Vagina (tissue), 2 donors: ENCODE measurements at places on chromosomes 6 and 20. TPM values are rescaled to one million over a fixed set of nuclear protein-coding genes. Genes with fewer than 3 reads are reported as not detected.

Gene CCN6
- total RNA-seq = not detected

Gene TAAR2
- not detected for total RNA-seq

Gene SULF2
- total RNA-seq = 157 TPM

Gene SAMHD1
- 142 TPM for total RNA-seq

DNA sequence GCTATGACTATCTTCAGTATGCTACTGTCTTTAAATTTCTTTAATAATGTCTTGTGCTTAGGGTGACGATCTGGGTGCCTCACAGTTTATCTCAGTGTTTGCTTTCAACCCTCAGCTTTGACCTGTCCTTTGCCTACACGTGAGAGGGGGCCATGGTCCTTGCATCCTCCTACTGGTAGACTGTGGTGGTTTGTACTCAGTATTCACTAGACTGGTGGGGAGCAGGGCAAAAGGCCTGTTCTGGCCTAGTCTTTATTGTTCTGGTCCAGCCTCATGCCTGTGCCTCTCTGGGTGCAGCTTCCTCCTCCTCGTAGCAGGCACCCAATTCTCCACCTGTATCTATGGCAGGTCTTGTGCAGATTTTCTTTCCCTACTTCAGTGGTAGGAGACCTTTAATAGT, 354.9 kb downstream of the CD109 start:
- no peaks in the 10 kb centered on the region for H3K36me3 ChIP-seq
- no peak for DNase-seq
- H3K27ac ChIP-seq = no peak overlapping the region
- H3K27me3 ChIP-seq = no peaks in the 10 kb centered on the region

DNA sequence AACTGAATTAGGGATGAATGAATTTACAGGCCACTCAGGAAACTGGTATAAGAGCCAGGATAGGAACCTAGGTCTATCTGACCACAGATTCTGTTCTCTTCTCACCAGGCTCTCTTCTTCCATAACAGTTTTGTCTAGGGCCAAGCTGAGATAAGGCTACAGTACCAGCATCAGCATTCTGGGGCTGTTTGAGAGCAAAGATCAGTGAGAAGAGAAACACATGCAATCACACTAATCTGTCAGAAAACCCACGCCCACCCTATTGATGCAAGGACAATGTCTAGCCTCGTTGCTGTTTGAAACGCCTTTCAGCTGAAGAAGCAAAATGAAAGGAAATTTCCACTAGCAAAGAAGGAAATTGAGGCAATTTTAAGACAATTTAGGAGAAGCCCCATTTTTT, 137.7 kb downstream of the LCA5 start:
- no peaks in the 10 kb centered on the region for H3K4me1 ChIP-seq
- H3K27me3 ChIP-seq = no peaks in the 10 kb centered on the region
- DNase-seq = no peak
- no peaks in the 10 kb centered on the region for H3K36me3 ChIP-seq
- no peak overlapping the region for H3K4me3 ChIP-seq
- H3K27ac ChIP-seq = no peak overlapping the region

- DNase-seq = peak; percentile 91
- no peaks in the 10 kb centered on the region for H3K36me3 ChIP-seq
- peaks cover 42% of the 10 kb centered on the region for H3K4me1 ChIP-seq
- H3K4me3 ChIP-seq = no peak overlapping the region
- H3K27me3 ChIP-seq = no peaks in the 10 kb centered on the region
Observed at GRCh38 chr20:46715292-46715756, 5.9 kb downstream of the SLC2A10 start.

DNA sequence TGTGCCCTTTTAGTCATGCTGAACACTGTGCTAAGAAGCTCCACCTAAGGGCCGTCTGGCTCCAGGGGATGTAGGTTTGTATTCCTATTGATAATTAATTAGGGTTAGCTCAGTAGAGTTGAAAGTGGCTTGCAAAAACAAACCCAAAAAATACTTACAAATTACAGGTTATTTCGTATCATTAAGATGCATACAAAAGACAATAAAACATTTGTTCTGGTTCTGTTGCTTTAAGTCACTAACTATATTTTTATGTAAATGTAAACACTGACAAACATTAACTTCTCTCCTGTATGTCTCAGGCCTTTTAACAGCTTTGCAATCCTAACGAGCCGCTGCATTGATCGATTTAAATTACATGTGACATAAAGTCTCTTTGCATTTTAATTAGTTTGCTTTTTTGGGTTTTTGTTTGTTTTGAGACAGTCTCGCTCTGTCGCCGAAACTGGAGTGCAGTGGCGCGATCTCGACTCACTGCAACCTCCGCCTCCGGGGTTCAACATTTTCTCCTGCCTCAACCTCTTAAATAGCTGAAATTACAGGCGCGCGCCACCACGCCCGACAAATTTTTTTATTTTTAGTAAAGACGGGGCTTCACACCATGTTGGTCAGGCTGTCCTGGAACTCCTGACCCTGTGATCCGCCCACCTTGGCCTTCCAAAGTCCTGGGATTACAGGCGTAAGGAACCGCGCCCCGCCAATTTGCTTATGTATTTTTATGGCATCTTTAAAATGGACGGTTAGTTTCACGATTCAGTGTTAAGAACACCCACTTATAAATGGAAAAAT, 110.9 kb downstream of the HFE start:
- peak overlapping the region; percentile 55 for H3K4me3 ChIP-seq
- no peak for DNase-seq
- H3K36me3 ChIP-seq = no peaks in the 10 kb centered on the region
- peaks cover 26% of the 10 kb centered on the region for H3K4me1 ChIP-seq
- peak overlapping the region; percentile 68 for H3K27ac ChIP-seq

DNA sequence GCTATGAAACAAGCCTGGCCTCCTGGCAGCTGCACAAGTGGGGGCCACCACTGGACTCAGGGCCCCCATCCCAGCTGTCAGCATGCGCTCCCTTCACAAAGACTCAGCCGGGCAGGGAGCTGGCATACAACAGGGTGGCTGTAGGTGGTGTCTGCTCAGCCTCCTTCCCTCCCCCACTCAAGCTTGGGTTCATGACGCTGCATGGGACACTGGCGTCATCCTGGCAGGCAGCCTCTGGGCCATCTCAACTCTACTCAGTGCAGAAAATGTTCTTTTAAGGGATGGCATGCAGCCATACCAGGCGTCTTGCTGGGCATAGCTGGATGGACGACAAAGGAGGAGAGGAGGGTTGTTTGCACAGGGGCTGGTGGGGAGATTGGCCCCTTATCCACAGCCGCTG, 30.5 kb downstream of the SAYSD1 start:
- no peaks in the 10 kb centered on the region for H3K36me3 ChIP-seq
- no peak overlapping the region for H3K27ac ChIP-seq
- no peak overlapping the region for H3K4me3 ChIP-seq
- peak; percentile 60 for DNase-seq
- H3K4me1 ChIP-seq = no peaks in the 10 kb centered on the region

DNA sequence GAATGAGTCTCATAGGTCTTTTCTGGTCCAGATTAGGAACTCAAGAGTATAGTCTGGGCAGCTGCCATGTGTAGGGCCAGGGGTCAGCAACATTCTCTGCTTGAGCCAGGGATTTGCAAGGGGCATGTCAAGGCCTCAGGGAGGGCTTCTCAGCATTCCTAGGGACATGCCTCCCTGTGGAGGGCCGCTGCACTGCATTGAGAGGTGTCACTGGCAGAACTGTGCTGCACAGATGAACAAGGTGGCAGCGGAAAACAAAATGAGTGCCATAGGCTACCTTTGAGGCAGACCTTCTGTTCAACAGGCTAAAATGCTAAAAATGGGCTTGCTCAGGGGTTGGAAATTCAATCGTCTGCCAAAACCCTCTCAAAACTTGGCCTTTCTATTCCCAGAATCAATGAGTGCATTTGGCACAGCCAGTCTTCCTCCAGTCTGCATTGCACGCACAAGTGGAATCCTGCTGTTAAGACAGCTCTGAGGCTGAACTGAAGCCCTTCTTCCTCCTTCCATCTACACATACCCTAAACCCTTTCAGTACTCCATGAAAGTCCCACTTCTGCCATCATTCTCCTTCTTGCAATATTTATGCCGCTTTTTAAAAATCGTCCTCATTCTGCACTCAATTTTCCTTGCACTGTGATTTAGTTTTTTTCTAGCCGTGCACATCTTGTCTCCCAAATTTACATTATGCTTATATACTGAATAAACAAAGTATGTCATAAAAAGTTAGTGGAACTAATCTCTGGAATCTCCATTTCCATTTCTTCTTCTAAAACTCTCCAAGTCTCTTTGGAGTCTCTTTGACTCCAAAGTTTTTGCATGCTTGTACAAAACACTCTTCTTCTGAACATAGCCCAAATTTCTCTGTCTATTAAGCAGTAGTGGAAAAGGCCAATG, 51.7 kb downstream of the SLC26A8 start:
- H3K27ac ChIP-seq = no peak overlapping the region
- no peaks in the 10 kb centered on the region for H3K4me1 ChIP-seq
- H3K4me3 ChIP-seq = no peak overlapping the region
- no peaks in the 10 kb centered on the region for H3K36me3 ChIP-seq
- DNase-seq = no peak
- no peaks in the 10 kb centered on the region for H3K27me3 ChIP-seq

- H3K36me3 ChIP-seq = no peaks in the 10 kb centered on the region
- DNase-seq = no peak
- no peak overlapping the region for H3K4me3 ChIP-seq
- H3K27ac ChIP-seq = no peak overlapping the region
- no peaks in the 10 kb centered on the region for H3K4me1 ChIP-seq
Observed at GRCh38 chr6:121237859-121238258, 96.4 kb downstream of the TBC1D32 start.

GRCh38 chr6:77715588-77715987, 62.7 kb downstream of the MEI4 start:
- DNase-seq = no peak
- no peak overlapping the region for H3K4me3 ChIP-seq
- no peaks in the 10 kb centered on the region for H3K27me3 ChIP-seq
- H3K36me3 ChIP-seq = no peaks in the 10 kb centered on the region

- no peaks in the 10 kb centered on the region for H3K4me1 ChIP-seq
- no peak for DNase-seq
- no peak overlapping the region for H3K27ac ChIP-seq
- H3K4me3 ChIP-seq = no peak overlapping the region
- H3K36me3 ChIP-seq = no peaks in the 10 kb centered on the region
Observed at GRCh38 chr6:73176057-73176456, 49.2 kb downstream of the KHDC1L start.

DNA sequence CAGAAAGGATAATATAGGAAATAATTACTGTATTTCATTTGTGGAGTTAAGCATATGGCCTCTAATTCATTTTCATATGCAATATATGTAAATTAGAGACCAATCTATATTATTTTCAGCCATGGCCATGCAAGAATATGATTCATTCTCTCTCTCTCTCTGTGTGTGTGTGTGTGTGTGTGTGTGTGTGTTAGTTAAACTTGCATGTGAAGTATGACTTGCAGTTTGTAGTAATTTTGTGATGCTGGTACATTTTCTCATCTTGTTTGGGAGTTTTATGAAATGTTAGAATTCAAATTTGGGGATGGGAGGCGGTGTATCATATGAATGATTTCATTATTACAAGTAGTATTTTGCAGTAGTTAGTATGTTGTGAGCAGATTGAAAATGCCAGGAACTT, 74.8 kb downstream of the JARID2 start:
- no peak overlapping the region for H3K4me3 ChIP-seq
- H3K27ac ChIP-seq = no peak overlapping the region
- no peak for DNase-seq
- H3K27me3 ChIP-seq = no peaks in the 10 kb centered on the region

- H3K27ac ChIP-seq = no peak within 1 kb of the TSS
- H3K27me3 ChIP-seq = no peaks in the 10 kb centered on the region
- no peak for DNase-seq
- peak within 1 kb of the TSS; percentile 61 for H3K4me3 ChIP-seq
Observed at GRCh38 chr6:138161338-138162110, at the start of gene ARFGEF3. Gene ARFGEF3 (plus strand): TSS chr6:138161939. CDS start chr6:138162087, 148 bp downstream.

GRCh38 chr6:37011656-37012378, 6.4 kb downstream of the FGD2 start:
- no peak for DNase-seq
- H3K4me1 ChIP-seq = no peaks in the 10 kb centered on the region
- no peak overlapping the region for H3K27ac ChIP-seq
- H3K36me3 ChIP-seq = no peaks in the 10 kb centered on the region
- H3K27me3 ChIP-seq = no peaks in the 10 kb centered on the region

DNA sequence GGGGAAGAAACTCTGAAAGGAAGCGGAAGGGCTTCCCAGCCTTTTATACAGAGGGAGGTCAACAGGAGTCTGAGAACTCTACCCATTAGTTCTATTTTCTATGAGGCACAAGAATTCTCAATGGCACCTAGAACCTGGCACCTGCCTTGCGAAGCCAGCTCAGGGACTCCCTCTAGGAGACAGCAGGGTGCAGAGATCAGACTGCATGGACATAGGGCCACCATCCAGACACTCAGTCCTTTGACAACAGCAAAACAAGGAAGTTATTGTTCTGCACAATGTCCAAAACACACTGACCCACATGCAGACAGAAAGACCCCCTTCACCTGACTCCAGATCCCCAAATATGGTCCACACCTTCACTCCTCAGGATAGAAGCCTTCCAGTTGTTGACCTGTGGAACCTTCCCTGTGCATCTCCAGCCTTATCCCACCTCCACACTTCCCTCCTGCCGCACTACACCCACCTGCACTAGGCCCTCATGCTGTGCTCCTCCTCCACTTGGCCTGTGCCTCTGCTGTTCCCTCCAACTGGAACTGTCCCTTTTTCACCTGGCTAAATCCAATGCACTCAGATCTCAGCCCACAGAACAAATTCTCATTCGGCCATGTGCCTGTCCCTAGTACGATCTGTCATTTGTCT, 27.8 kb downstream of the ACSS1 start:
- no peak overlapping the region for H3K4me3 ChIP-seq
- H3K36me3 ChIP-seq = no peaks in the 10 kb centered on the region
- no peaks in the 10 kb centered on the region for H3K27me3 ChIP-seq
- H3K27ac ChIP-seq = no peak overlapping the region
- no peak for DNase-seq
- H3K4me1 ChIP-seq = peaks cover 24% of the 10 kb centered on the region

- H3K27me3 ChIP-seq = no peaks in the 10 kb centered on the region
- H3K4me3 ChIP-seq = no peak overlapping the region
- no peak overlapping the region for H3K27ac ChIP-seq
- no peaks in the 10 kb centered on the region for H3K4me1 ChIP-seq
- no peaks in the 10 kb centered on the region for H3K36me3 ChIP-seq
- DNase-seq = peak; percentile 72
Observed at GRCh38 chr20:2178318-2179232, 76.9 kb downstream of the STK35 start.
